ENCODE measurements at places on chromosomes 5 and 9.

- DNase-seq: no peak
These were observed 23.0 kb downstream of the ZBED3 start for GRCh38 chr5:77064040-77064439.

DNA sequence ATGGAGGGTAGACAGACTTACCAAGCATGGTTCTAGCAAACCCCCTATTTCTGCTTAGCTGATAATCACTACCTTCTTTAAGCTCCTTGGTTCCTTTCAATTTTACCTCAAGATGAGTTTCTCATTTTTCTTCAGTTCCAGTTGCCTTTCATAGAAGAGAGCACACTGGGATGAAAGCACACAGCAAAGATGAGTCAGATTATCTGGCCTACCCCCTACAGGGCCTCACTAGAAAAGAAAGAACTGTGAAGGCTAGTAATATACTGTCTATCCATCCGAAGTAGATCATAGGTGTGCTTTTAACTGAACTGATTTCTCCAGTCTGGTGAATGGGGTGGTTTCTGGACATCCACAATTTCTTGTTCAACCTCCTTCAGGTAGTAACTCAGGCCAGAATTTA, 122.5 kb downstream of the TRPM3 start:
- DNase-seq: no peak

DNA sequence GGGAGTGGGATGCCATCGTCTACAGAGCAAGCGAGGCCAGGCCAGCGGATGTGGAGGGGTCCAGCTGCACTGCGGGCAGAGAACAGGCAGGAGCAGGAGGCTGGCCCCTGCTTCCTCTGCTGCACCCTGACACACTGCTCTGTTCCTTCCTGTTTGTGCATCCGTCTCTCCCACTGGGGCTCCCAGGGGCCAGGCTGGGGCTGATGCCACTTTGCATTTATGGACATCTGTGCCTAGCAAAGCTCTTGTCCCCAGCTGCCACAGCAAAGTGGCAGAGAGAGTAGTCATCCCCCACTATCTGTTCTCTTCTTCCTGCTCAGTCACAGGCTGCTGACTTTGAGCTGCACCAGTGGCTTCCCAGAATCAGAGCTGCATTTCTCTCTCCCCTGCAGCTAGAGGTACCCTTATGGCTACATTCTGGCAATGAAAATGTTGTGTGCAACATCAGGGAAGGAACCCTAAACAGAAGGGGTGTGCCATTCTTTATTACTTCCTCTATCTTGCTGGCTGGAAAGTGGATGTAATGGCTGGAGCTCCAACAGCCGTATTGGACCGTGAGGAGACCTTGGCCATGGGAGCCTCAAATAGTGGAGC, 4.2 kb upstream of the NINJ1 start:
- DNase-seq: no peak

DNA sequence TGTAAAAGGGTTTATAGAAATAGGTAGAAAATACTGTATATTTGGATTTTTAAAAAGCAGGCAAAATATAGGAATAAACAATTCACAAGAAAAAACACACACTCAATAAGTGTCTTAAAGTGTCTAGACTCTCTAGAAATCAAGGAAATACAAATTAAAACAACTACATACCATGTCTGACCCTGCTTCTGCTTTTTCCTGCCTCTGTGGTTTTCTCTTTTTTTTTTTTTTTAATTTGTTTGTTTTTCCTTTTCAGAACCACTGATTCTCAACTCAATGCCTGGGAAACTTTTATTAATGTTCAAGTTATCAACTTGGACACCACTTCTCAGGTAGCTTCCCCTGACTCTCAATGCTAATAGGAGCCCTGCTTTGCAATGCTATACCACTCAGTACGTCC, 25.5 kb upstream of the TAS2R1 start:
- no peak for DNase-seq

GRCh38 chr5:107806271-107806670, 135.5 kb upstream of the EFNA5 start:
- no peak for DNase-seq

GRCh38 chr5:152723482-152723881, 318.4 kb upstream of the NMUR2 start:
- no peak for DNase-seq

DNA sequence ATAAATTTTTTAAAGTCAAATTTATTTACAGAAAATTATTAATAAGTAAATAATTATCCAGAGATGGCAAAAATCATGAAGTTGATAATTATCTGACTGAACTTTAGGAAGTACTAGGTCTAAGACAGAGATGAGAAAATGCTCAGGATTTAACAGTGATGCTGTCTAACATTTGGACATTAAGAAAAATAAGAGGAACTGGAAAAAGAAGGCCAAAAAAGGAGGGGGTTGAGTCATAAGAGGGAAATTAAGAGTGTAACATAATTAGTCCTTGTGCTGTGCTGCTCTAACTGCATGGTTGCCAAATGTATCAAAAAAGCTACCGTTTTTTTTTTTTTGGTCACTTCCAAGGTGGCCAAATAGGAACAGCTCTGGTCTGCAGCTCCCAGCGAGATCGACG, 35.4 kb upstream of the TUT7 start:
- DNase-seq: no peak
